ENCODE measurements at places on chromosomes 2 and 18. TPM values are rescaled to one million over a fixed set of nuclear protein-coding genes. Genes with fewer than 3 reads are reported as not detected.

The NCKAP5 gene
- total RNA-seq: not detected

The CTAGE1 gene
- total RNA-seq: not detected

DNA sequence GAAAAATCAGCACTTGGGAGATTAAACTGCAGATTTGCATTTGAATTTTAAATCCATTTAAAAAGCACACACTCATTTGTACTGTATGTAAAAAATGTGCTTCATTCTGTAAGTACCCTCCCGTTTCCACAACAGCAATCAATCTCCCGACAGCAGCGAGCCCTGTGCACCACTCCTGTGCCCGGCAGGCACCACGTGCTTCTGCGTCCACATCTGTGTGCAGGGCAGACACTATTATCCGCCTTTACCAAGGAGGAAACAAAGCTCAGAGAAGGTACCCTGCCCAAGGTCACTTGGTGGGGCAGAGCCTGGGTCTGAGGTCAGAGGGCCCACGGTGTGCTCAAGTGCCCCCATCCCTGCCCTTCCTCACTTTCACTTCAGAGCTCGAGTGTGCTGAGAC is 7.5 kb downstream of the HSBP1L1 start:
- no peaks in the 10 kb centered on the region for H3K4me1 ChIP-seq
- DNase-seq: no peak
- H3K4me3 ChIP-seq: no peak overlapping the region
- no peak overlapping the region for H3K27ac ChIP-seq

GRCh38 chr2:4533806-4534205 is 830.4 kb downstream of the DCDC2C start:
- DNase-seq: no peak
- no peaks in the 10 kb centered on the region for H3K4me1 ChIP-seq
- H3K27me3 ChIP-seq: no peaks in the 10 kb centered on the region
- no peaks in the 10 kb centered on the region for H3K36me3 ChIP-seq
- no peak overlapping the region for H3K27ac ChIP-seq

DNA sequence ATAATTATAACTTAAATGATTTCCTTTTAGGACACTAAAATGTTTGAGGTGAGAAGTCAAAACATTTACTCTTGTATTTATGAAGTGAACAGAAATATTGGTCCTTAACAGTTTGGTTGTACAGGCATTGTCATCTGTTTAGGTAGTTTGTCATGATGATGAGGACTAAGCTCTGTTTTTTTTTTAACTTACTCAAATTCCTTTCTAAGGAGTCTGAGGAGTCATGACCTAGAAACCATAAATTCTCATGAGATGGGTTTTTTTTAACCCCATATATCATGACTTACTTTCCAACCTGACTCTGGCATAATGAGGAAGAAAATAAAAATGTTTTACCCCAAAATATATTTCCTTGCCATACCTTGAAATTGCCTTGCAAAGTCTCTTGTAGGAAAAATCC is 1176.2 kb downstream of the SUCLG1 start:
- no peak for DNase-seq
- no peaks in the 10 kb centered on the region for H3K27me3 ChIP-seq
- H3K27ac ChIP-seq: no peak overlapping the region

All from B cell (primary cell).